AG08395 (cell line): ENCODE measurements at places on chromosomes 13 and 19.

- no peak for DNase-seq
Observed at GRCh38 chr19:15397782-15398181, 18.2 kb upstream of the AKAP8 start.

GRCh38 chr13:89951341-89951740, 1396.1 kb upstream of the MIR17HG start:
- DNase-seq, result no peak

GRCh38 chr13:85549819-85550218, 249.4 kb downstream of the SLITRK6 start:
- DNase-seq, result no peak

DNA sequence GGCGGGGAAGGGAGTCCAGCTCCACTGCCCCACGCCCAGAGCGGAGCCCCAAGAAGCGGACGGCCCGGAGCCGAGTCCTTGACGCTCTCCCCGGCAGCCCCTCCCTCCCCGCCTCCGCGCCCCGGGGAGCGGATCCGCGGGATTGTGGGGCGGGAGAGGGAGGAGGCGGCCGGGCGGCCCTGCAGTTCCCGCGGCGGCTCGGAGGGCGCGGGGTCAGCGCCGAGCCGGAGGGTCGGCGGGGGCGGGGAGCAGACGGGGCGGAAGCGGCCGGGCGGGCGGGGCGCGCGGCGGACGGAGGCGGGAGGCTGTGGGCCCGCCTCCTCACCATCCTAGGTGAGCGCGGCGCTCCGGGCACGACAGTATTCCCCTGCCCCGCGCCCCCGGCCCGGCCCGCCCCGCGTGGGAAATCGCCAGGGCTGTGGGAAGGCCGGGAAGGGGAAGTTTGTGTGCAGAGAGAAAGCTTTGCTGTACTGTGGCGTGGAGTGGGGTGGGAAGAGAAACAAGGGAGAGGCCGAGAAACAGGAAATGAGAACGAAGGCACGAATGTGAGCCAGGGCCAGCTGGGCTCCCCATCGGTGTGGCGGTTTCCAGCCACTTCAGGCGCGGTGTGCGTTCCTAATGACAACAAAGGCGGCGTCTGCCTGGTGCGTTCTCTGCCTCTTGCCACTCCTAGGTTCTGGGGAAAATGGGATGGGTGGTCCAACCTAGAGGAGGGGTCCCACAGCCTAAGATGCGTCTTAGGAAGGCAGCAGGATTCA, 1.3 kb upstream of the KLF12 start:
- DNase-seq, result peak; percentile 63

- no peak for DNase-seq
Observed at GRCh38 chr19:7921967-7922835, 2.1 kb downstream of the SNAPC2 start.

DNA sequence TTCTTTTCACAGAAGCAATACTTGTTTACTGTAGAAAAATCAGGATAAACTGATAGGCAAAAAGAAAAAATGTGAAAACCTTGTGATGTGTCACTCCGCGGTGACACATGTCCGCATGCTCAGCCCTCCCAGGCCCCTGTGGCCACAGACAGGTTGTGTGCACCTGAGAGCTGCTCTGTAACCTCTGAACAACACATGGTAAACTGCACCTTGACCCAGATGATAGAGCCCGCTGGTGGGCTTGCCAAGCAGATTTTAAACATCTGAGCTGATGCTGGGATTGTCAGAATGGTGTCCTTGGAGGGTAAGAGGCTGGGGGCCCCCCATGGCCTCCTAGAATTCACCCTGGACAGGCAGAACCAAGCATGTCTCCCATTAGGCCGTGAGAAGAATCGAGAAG, 33.8 kb downstream of the DHRS12 start:
- DNase-seq, result no peak

DNA sequence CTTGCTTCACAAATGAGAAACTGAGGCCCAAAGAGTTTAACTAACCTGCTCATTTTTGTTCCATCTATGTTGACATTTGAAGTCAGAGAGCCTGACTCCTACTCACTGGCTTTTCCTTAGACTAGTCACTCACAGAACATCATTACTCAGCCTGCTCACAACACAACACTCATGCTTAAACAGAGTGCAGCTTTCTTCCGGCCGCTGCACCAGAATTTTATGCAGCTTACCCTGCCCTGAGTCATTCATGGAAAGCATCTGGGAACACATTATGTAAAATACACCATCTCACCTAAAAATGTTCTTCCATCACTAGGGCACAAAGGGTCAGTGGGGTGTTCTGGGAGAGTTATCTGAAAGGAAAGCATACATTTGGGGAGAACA, 303.4 kb downstream of the SPRY2 start:
- peak; percentile 74 for DNase-seq

DNA sequence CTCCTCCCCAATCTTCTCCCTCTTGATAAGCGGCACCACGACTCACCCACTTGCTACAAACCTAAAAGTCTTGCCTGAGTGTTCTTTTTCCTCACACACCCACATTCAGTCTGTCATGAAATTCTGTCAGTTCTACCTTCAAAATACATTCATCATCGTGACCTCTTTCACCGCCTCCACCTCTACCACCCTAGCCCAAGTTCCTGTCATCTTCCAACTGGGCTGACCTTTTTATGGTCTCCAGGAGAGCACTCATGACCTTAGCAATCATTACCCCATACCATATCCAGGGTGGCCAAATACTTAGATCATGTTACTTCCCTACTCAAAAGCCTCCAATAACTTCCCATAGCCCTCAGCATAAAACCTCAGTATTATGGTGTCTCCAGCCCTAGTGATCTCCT, 110.4 kb upstream of the TSC22D1 start:
- DNase-seq, result no peak

DNA sequence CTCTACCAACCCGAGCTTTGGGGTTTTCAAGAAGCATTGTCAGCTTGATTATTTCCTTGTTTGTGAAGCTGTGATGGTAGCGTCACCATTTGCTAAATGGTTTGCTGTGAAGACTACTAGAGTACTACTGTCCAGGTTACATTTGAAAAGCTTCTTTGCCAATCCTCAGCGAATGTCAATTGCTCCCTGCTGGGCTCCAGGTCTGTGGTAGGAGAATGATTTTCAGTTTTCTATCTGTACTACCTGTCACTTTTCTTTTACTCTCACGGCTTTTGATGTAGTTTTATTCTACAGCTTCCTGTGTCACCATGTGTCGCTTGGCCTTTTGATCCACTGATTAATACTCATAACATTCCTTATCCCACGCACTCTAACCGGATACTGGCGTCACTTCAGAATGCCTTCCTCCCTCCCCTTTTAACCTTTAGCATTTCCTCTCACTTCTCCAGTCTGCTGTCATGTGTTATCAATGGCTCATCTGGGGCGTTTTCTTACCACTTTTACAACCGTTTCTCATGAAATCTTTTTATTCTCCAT, 7.5 kb upstream of the GPR183 start:
- no peak for DNase-seq
